Activated T-helper 1 cell treated with anti-CD3 and anti-CD28 coated beads, Interleukin-12 subunit alpha, Interleukin-12 subunit beta, Interleukin-2, Interleukin-4 antibody, amounts not matched to agents 30 ng/mL and 10 ng/mL and 1 ng/mL, durations not matched to agents 14 hours and 24 hours and 36 hours (primary cell): ENCODE measurements at places on chromosomes 2 and 18. TPM values are rescaled to one million over a fixed set of nuclear protein-coding genes. Genes with fewer than 3 reads are reported as not detected.

Gene MC5R
- total RNA-seq, result not detected in 2 replicates

Gene GPR155
- 2.7 and 2.9 TPM in 2 replicates for total RNA-seq

Gene REG1B
- total RNA-seq, result not detected in 2 replicates

Gene FEV
- not detected in 2 replicates for total RNA-seq

Gene NYAP2
- total RNA-seq, result not detected in 2 replicates

Gene SOWAHC
- total RNA-seq, result 0.24 and 0.31 TPM in 2 replicates

GRCh38 chr18:63867368-63868125 lies 20.0 kb upstream of the SERPINB2 start:
- H3K27ac ChIP-seq, result no peak overlapping the region
- H3K36me3 ChIP-seq, result no peaks in the 10 kb centered on the region
- DNase-seq, result no peak

GRCh38 chr2:42937171-42937875 lies 144.9 kb upstream of the HAAO start:
- DNase-seq, result no peak
- H3K4me1 ChIP-seq, result no peaks in the 10 kb centered on the region
- H3K4me3 ChIP-seq, result no peak overlapping the region
- peak overlapping the region; percentile 37 for H3K27ac ChIP-seq
- H3K36me3 ChIP-seq, result no peaks in the 10 kb centered on the region

DNA sequence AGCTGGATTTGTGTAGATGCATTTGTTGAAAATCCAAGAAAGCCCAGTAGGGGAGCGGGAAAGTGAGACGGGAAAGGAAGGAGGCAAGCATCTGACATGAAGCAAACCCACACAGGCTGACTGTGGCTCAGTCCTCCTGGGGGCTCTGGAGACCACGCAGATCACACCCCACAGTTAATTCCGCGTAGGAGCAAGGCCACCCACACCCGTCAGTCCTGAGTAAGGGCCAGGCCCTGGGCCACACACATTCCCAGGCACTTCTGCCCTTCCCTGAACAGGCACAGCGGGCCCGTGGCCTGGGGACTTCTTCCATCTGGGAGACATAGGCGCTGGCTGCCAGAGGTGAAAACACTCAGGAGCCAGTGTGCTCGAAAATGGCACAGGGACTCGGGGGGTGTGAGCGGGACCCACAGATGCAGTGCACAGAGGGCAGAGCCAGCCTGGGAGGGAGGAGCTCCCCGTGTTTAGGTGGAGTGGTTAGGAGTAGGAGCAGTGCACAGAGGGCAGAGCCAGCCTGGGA lies 19.4 kb upstream of the PRLH start:
- no peaks in the 10 kb centered on the region for H3K27me3 ChIP-seq
- no peaks in the 10 kb centered on the region for H3K4me1 ChIP-seq
- DNase-seq, result no peak
- H3K27ac ChIP-seq, result no peak overlapping the region
- no peak overlapping the region for H3K4me3 ChIP-seq

DNA sequence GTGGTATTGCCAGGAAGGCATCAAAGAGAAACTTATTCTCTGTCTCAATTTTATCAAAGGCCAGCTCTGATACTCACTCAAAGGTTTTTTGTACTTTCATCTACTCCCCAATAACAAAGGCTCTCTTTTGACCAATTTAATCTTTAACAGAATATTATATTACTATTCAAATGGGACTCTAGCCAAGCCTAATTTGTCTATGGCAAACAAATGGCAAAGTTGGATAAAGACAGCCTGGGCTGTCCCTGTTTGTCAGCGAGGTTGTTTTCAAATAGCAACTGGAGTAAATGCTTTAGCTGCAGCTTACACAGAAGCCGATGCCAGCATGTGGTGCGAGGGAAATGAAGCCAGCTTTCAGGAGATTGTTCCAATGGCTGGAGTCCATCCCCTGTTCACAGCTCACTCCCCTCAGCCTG lies 80.1 kb upstream of the CTNNA2 start:
- no peaks in the 10 kb centered on the region for H3K36me3 ChIP-seq
- no peak for DNase-seq
- H3K27me3 ChIP-seq, result no peaks in the 10 kb centered on the region
- no peak overlapping the region for H3K27ac ChIP-seq
- H3K4me1 ChIP-seq, result no peaks in the 10 kb centered on the region
- no peak overlapping the region for H3K4me3 ChIP-seq

- no peaks in the 10 kb centered on the region for H3K27me3 ChIP-seq
- H3K36me3 ChIP-seq, result peaks cover 10% of the 10 kb centered on the region
- no peak overlapping the region for H3K4me3 ChIP-seq
Measured at GRCh38 chr18:79747156-79747845, 50.4 kb upstream of the KCNG2 start.

- H3K36me3 ChIP-seq, result peaks cover 6% of the 10 kb centered on the region
- H3K4me1 ChIP-seq, result peaks cover 71% of the 10 kb centered on the region
- DNase-seq, result no peak
- peak overlapping the region; percentile 19 for H3K4me3 ChIP-seq
- H3K27ac ChIP-seq, result peak overlapping the region; percentile 74
- no peaks in the 10 kb centered on the region for H3K27me3 ChIP-seq
Measured at GRCh38 chr2:223950448-223951347, 5.6 kb upstream of the WDFY1 start.

GRCh38 chr2:75476761-75477160 lies 84.0 kb downstream of the EVA1A start:
- H3K27ac ChIP-seq, result no peak overlapping the region
- H3K4me3 ChIP-seq, result no peak overlapping the region
- H3K36me3 ChIP-seq, result no peaks in the 10 kb centered on the region
- H3K27me3 ChIP-seq, result peaks cover 3% of the 10 kb centered on the region
- no peaks in the 10 kb centered on the region for H3K4me1 ChIP-seq

GRCh38 chr18:21864386-21864785 lies 123.8 kb downstream of the MIB1 start:
- no peak overlapping the region for H3K27ac ChIP-seq
- no peak for DNase-seq
- H3K4me1 ChIP-seq, result no peaks in the 10 kb centered on the region
- H3K36me3 ChIP-seq, result peaks cover 5% of the 10 kb centered on the region
- no peak overlapping the region for H3K4me3 ChIP-seq

GRCh38 chr2:160516547-160517365 lies 23.1 kb upstream of the RBMS1 start:
- H3K27me3 ChIP-seq, result peaks cover 2% of the 10 kb centered on the region
- peak overlapping the region; percentile 84 for H3K27ac ChIP-seq
- no peak for DNase-seq
- H3K4me1 ChIP-seq, result peaks cover 42% of the 10 kb centered on the region

- no peaks in the 10 kb centered on the region for H3K4me1 ChIP-seq
- no peak overlapping the region for H3K27ac ChIP-seq
- no peaks in the 10 kb centered on the region for H3K36me3 ChIP-seq
- DNase-seq, result no peak
- no peak overlapping the region for H3K4me3 ChIP-seq
Measured at GRCh38 chr18:24200494-24201290, 61.8 kb downstream of the CABYR start.

GRCh38 chr18:40962784-40963183 lies 992.2 kb upstream of the PIK3C3 start:
- DNase-seq, result no peak
- no peak overlapping the region for H3K27ac ChIP-seq
- H3K36me3 ChIP-seq, result no peaks in the 10 kb centered on the region
- H3K4me1 ChIP-seq, result no peaks in the 10 kb centered on the region
- no peak overlapping the region for H3K4me3 ChIP-seq

DNA sequence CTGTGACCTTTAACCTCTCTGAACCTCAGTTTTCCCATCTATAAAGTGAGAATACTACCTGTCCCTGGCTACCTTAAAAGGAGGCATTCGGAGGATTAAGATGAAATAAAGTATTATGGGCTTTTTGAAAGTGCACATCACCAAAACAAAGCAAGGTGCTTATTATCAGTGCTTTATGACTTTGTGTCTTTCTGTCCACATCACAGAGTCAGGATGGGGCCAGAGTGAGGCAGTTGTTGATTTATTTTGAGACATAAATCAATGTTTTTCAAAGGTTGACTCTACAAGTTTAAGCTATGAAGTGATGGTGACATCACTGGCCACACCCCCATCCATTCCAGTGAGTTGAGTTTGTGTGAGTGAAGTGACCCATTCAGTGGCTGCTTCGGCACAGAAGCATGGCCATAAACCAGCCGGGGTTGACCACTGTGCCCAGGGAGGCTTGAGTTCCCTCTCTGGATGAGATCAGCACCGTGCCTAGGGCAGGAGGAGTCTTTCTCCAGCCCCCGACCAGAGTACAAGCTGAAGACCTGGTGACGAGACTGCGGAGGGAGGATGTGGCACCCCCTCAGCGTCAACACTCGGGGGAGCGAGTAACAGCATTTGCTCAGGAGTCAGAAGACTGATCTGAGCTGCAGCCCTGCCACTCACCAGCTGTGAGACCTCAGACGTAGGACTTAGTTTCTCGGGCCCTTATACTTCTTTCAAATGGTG lies 89.0 kb upstream of the PPP1CB start:
- H3K27me3 ChIP-seq, result peaks cover 12% of the 10 kb centered on the region
- no peak overlapping the region for H3K4me3 ChIP-seq
- peaks cover 21% of the 10 kb centered on the region for H3K4me1 ChIP-seq
- peaks cover 2% of the 10 kb centered on the region for H3K36me3 ChIP-seq
- H3K27ac ChIP-seq, result no peak overlapping the region

DNA sequence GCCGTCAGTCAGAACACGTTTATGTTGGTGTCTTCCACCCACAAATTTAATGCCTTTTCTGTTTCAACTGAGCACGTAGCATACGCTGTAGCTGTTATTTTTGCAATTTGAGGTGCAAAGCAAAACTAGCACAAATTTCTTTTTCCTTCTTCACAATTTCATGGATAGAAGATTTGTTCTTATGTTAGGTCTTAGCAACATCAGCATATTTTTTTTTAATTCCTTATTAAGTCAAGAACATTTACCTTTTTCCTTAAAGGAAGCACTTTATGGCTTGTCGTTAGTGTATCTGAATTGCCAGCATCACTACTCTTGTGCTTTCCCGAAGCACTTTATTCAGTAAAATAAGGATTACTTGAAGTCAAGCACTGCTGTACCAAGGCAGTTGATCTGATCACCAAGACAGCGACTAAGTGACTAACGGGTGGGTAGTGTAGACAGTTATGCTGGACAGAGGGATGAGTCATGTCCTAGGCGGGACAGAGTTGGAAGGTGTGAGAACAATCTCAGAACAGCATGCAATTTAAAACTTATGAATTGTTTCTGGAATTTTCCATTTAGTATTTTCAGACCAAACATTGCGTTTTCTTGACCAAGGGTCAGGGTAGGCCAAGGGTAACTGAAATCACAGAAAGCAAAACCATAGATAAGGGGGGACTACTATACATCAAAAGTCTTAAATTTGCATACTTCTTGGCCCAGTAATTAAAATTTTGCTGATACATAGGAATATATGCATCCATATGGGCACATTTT lies 13.3 kb downstream of the BABAM2 start:
- H3K27me3 ChIP-seq, result no peaks in the 10 kb centered on the region
- no peak overlapping the region for H3K4me3 ChIP-seq
- H3K27ac ChIP-seq, result peak overlapping the region; percentile 21

DNA sequence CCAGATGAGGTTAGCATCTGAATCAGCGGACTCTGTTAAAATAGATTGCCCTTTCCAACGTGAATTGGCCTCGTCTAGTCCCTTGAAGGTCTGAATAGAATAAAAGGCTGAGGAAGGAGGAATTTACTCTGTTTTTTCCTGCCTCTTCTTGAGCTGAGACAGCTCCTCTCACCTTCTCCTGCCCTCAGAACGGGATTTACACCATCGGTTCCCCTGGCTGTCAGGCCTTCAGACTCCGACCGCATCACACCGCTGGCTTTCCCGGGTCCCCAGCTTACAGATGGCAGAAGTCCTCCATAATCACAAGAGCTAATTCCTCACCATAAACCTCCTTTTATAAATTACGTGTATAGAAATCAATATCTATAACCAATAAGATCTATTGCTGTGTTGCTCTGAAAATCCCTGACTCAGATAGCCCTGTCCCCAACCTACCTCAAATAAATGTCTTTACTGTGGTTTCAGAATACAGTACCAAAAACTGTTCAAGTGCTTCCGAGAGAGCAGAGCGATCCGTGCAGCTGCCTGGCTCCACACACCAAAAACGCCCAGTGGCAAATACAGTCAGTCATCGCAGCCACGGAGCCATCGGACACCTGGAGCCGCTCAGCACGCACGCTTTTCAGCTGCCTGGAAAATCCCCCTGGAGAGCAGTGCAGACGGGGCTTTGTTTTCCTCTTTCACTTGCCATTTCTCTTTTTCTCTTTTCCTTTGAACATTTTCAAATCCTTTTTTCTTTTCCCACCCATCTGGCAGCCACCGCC lies 196.9 kb downstream of the NRP2 start:
- H3K4me3 ChIP-seq, result no peak overlapping the region
- no peaks in the 10 kb centered on the region for H3K36me3 ChIP-seq
- no peaks in the 10 kb centered on the region for H3K4me1 ChIP-seq
- no peak for DNase-seq

DNA sequence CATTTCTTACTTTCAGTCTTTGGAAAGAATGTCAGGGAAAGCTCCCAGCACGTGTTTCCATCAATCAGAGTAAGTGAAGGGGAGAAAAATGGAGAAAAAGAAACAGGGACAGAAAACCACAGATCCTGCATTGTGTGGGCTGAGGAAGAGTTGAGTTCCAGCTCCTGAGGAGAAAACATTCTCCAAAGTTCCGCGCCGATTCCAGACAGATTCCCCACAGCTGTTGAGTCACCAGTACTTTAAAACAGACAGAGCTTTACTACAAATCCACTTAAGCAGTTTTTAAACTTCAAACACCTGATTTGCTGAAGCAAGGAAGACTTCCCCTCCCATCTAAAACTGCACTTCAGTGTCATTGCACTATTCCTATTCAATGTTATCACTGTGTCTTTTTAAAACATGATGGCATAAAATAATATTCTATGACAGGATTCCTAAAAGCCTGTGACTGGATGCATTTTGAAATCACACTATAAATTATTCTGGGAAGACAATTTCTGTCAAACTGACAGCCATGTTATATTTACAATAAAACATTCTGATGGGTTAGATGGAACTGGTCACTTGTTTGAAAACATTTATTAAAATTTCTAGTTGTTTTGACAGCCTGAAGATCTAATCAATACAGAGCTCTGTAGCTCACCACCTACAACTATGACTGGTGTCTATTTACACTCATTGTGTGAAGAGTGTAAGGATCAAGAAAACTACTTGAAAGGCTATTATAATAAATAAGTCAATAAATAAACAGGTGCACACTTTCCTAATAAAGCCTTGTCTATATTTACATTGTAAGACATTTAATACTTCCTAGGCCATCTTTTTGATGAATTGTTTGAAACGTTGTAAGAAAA lies 40.9 kb downstream of the TCF4 start:
- DNase-seq, result no peak
- H3K27ac ChIP-seq, result no peak overlapping the region
- H3K4me1 ChIP-seq, result no peaks in the 10 kb centered on the region
- H3K36me3 ChIP-seq, result no peaks in the 10 kb centered on the region

GRCh38 chr2:111534910-111535352 lies 349.1 kb downstream of the ANAPC1 start:
- peaks cover 10% of the 10 kb centered on the region for H3K36me3 ChIP-seq
- no peak for DNase-seq
- H3K4me3 ChIP-seq, result peak overlapping the region; percentile 29
- peaks cover 42% of the 10 kb centered on the region for H3K4me1 ChIP-seq
- H3K27ac ChIP-seq, result peak overlapping the region; percentile 45

DNA sequence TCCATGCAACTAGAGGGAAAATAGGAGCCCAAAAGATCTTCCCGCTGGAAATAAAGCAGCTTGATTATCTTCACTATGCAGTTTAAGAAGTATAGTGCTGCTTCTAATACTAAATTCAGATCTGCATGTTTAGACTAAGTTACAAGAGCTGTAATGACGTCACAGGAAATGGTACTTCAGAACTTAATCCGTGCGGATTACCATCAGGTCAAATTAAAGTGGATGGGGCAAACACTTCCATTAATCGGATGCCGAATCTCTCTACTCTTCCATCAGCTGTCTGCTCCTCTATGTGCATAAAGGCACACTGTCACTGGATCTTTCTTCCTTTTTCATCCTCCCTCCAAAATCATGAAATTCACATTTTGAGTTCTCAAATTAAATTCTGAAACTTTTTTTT lies 52.6 kb downstream of the TRAPPC12 start:
- H3K27ac ChIP-seq, result no peak overlapping the region
- H3K4me3 ChIP-seq, result no peak overlapping the region
- H3K27me3 ChIP-seq, result no peaks in the 10 kb centered on the region
